ENCODE measurements at places on chromosomes 7 and 10.

DNA sequence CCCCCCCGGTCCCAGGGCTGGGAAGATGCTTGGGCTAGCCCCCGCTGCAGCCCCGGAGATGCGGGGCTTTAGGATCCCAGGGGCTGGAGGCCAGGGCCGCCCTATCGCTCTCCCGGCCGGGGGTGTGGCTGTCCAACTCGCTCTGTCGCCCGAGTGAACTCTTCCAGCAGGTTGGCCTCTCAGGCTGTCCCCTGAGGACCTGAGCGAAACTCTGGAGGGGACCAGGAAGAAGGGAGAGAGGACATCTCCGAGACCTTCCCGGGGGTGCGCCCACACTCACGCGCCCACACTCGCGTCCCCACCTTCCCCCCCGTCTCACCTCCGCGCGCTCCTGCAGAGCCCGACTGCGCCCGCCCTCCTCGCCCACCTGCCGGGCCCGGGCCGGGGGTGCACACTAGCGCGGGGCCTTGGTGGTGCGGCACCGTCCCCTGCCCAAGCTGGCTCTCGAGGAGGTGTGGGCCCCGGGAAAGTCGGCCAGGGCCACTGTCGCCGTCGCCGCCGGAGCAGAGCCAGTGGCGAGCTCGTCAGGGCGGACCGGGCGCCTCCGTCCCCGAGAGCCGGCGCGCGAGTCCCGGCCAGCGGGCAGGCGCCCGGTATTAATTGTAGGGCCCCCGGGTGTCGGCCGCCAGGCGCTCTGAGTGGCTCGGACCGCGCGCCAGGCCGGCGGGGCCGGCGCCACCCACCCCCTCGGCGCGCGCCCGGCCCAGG lies 101.7 kb upstream of the SVIL start:
- no peak for DNase-seq

DNA sequence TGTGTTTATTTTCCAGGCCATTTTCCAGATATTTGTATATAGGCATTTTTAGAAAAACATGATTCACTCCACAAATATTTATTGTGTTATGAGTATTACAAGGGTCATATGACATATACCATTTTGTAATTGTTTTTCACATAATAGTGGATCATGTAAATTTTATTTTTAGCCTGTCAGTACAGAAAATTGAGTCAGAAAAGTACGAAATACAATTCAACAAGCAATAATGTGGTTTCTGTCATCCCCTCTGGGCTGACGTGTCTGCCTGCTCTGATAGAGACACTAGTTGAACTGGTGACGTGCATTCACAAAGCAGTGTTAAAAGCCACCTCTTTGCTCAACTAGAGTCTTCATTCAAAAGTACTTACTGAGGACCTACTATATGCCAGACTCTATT lies 97.9 kb upstream of the STEAP1B start:
- no peak for DNase-seq

- DNase-seq = no peak
Measured at GRCh38 chr10:5125315-5126044, 31.3 kb downstream of the AKR1C3 start.

- no peak for DNase-seq
Measured at GRCh38 chr7:149717481-149717880, 55.9 kb downstream of the ZNF467 start.

DNA sequence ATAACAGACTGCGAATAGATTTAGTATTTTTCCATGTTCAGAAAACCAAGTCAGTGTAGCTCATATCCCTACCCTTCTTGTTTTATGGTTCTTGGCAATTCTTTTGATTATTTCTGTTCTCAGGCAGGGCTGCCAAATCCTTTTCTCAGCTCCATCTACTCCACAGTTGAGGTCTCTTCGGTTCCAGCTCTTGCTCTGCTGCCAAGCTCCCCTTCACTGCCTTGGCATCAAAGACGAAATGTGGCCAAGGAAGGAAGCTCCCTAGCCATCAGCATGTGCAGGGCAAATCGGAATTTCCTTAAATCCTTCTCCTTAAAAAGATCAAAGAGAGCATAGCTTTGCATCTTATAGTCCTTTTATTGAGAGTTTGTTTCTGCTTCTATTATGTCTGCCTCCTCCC lies 116.4 kb upstream of the NOBOX start:
- no peak for DNase-seq

GRCh38 chr10:90314718-90315117 lies 543.1 kb downstream of the HTR7 start:
- DNase-seq = no peak

DNA sequence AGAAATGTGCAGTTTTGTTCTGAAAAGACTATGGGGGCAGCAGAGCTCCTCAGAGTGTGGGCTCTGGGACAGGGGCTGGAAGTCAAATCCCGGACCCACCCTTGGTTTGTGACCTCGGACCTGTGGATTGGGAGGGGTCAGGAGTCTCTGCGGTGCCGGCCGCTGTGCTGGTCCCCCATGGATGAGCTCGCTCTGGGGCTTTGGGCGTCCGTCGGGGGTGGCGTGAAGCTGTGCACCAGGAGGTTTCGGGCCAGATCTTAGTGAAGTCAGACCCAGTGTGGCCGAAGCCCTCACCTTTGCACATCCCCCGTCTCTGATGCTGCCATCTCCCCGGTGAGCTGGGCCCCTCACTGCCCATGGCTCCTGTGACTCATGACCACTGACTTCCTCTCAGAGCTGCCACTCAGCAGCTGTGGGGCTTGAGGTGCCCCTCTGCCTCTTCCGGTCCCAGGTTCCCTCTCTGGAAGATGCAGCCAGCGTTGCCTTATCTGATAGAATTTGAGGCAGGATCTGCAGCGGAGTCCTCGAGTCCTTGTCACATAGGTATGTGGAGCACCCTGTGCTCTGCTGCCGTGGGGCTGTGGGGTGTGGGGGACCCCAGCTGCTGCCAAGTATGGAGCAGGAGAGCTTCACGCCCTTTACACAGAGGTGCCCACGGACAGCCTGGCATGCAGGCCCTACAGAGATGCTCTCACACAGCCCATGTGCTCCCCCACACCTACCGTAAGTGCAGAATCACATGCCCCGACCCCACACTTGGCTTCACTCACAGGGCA lies 11.4 kb upstream of the SCART1 start:
- no peak for DNase-seq

GRCh38 chr7:54477083-54477482 lies 65.1 kb upstream of the VSTM2A start:
- no peak for DNase-seq

GRCh38 chr7:41207141-41207540 lies 495.7 kb downstream of the INHBA start:
- DNase-seq = no peak

DNA sequence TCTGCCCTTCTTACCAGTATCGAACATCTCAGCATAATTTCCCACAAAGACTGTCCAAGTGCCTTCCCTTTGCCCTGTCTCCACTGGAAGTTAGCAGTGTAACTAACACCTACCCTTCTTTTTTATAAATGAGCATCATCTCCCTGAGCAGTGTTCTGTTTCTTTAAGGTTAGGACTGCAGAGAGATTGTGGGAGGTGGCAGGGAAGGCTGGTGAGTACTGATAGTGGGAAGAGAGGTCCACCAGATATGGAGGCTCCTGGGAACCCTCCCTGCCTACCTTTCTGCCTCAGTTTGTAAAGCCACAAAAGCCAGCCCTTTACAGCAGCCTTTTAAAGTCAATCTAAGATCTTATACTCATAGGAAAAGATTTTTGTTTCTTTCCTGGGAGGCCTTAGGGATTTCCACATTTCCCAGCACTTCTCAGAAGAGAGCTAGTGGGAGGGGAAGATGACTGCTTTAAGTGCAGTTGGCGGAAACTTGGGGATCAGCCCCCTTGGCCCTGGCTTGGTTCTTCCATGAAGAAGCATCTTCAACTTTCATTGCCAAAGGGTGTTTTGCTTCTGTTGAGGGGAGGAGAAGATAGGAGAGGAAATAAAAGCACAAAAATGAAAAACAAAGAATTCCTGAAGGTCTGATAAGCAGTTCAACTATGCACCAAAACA lies 36.6 kb upstream of the CALD1 start:
- no peak for DNase-seq

DNA sequence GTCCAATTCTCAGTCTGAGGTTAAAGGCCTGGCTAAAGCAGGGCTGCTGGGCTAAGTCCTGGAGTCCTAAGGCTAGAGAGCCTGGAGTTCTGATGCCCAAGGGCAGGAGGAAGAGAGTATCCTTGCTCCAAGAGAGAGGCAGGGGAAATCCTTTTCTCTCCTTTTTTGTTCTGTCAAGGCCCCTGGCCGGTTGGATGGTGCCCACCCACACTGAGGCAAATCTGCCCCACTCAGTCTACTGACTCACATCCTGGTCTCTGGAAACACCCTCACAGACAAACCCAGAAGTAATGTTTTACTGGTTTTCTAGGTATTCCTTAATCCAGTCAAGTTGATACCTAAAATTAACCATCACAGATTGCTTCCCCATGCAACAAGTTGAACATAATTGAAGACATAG lies 23.0 kb downstream of the ZNF518A start:
- DNase-seq = no peak

DNA sequence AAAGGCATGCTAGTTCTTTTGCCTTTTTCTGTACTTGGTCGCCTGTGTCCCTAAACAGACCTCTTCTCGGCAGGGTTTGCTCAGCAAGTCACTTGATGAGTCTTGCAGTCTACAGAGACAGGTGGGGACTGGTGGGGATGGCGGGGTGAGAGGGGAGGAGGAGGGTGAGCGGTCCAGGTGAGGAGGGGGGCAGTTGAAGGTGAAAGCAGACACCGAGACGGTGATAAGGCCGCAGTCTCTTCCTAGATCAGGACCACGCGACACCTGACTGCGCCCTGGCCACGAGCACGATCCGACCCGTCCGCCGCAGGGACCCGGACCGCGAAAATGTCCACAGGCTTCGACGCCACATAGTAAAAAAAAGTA lies 566 bp downstream of the ASNS start:
- no peak for DNase-seq

GRCh38 chr7:6419310-6419773 lies 28.4 kb downstream of the DAGLB start:
- no peak for DNase-seq

DNA sequence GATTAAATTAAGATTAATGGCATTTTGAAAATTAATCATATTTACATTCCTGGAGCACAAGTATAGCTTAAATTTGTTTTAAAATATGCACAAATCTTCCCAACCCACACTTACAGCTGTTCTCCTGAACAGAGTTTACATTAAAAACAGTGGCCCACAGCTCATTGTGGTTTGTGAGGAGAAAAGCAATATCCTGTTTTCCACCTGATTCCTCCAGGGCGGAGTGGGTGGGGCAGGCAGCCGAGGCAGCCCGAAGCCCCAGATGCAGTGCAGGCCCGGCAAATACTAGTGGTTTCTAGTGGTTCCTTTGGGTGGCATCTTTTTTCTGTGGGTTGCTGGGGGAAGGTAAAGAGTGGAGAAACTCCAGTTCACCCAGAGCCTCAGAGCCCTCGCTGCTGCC lies 280.8 kb downstream of the ARHGAP12 start:
- DNase-seq = no peak

DNA sequence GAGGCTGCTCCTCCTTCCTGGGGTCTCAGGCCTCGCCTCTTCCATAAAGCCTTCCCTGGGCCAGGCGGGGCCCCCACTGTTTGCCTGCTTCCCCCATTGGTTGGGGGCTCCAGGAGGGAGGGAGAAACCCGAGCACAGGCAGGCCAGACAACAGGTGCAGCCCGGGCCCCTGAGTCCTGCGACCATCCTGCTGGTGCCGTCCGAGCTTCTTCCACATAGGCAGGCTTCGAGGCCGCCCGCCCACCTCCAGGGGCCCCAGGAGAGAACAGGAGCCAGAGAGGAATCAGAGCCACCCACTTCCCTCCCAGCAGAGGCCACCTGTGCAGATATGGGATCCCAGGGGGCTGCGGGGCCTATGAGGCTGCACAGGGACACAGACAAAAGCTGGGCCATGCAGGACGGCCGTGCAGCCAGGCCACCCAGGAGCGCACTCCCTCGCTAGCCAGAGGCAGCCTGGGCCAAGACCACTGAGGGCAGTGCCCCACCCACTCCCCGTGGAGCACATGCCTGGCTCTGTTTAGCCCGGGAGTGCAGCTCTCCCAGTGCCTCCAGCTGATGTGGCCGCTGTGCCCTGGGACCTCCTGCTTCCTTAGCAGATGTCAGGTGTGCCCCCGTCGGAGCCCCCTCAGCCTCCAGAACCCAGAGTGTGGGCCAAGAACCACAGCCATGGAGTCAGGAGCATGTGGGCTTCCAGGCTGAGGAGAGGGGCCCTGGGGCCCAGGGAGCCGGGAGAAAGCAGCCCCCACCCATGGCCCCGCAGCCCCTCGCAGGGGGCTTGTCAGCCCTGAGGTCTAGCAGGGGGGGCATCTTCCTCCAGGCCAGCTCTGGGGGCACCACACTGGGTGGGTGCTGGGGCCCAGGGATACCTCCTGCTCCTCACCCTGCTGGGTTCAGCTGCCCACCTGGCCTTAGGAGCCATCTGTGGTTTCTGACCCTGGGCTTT lies 59.9 kb upstream of the INPP5A start:
- DNase-seq = no peak

- no peak for DNase-seq
Measured at GRCh38 chr10:1420661-1421362, 316.5 kb downstream of the ADARB2 start.

GRCh38 chr7:51471981-51472296 lies 155.3 kb upstream of the COBL start:
- DNase-seq = no peak

DNA sequence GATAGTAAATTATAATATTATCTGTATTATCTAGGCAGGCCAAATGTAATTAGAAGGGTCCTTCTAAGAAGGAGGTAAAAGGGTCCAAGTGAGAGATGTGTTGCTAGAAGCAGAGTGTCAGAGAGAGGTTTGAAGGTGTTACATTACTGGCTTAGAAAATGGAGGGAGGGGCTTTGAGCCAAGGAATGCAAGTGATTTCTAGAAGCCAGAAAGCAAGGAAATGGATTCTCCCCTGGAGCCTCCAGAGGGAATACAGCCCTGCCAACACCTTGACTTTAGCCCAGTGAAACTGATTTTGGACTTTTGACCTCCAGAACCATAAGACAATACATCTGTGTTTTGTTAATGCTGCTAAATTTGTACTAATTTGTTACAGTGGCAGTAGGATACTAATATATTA lies 97.9 kb upstream of the IL6 start:
- no peak for DNase-seq

DNA sequence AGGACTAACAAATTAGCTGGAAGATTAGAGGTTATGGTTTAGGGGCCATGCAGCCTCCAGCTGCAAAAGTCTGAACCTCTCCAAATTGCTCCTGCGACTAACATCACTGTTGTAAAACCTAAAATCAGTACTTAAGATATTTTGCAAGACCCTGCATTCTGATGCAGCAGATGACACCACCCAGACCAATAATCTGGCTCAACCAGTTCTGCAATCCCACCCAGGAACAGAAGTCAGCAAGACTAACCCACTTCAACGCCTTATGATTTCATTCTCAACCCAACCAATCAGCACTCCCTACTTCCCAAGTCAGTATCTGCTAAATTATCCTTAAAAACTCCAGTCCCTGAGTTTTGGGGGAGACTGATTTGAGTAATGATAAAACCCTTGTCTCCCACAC lies 250.8 kb upstream of the MBL2 start:
- no peak for DNase-seq

DNA sequence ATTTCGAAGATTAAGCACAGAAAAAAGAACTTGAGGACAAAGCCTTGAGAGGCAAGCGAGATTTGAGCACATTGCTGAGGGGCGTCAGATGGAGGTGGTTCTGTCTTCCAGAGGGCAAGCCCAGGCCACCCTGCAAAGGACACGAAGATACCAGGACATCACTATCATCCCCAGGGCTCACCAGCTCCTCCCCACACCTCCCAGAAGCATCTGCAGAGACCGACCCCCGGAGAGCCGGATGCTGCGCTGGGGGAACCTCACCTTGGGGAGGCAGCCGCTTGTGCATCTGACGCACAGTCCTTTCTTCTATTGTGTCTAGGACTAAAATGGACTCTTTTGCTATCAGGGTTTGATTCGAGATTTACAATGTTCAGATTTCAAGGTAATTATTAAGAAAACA lies 259.7 kb downstream of the DNAJB6 start:
- DNase-seq = no peak

- DNase-seq = no peak
Measured at GRCh38 chr10:64535131-64535867, 1014.1 kb downstream of the REEP3 start.

Measured in retinal pigment epithelial cell (primary cell).